ENCODE measurements at places on chromosomes 1 and 21.

DNA sequence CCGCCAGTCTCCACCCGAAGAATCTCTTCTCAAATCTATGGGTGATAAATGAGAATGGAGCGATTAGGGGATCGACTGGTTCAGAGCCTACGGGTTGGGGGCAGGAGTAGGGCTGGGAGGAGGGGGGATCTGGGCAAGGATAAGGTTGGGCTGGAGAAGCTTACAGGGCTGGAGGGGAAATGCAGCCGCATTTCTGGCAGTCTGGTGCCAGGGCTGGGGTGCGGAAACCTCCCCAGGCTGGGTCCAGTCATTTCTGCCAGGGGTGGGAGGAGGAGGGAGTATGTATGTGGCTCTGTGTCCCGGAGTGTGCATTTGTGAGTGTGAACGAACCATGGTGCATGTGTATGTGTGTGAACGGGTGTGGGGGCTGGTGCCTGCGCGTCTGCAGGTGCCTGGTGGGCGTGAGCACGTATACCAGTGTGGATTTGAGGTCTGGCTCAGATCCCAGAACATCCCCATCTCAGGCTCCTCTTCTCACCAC, 10.2 kb downstream of the C1orf216 start:
- no peak for DNase-seq

DNA sequence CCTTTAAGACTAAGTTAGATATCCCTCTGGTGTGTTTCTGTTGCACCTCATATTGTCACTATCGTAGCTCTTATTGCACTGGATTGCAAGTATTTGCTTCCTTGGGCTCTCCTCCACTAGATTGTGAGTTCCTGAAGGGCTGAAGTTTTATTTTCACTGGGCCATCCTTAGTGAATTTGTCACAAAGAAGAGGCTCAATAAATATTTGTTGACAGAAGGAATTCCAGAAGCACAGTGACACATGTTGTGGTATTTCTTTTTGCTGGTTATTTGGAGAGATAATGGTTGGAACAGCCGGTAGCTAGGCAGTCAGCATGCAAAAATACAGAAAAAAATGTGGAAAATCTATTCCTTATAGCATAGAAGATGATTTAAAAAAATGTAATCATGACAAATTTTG, 129.9 kb upstream of the ZRANB2 start:
- DNase-seq = no peak

- no peak for DNase-seq
Observed at GRCh38 chr1:67777440-67777839, 55.8 kb downstream of the GNG12 start.

GRCh38 chr1:5108740-5109139, 454.3 kb downstream of the AJAP1 start:
- DNase-seq = no peak

GRCh38 chr1:225747566-225747965, 30.1 kb upstream of the SRP9 start:
- no peak for DNase-seq

DNA sequence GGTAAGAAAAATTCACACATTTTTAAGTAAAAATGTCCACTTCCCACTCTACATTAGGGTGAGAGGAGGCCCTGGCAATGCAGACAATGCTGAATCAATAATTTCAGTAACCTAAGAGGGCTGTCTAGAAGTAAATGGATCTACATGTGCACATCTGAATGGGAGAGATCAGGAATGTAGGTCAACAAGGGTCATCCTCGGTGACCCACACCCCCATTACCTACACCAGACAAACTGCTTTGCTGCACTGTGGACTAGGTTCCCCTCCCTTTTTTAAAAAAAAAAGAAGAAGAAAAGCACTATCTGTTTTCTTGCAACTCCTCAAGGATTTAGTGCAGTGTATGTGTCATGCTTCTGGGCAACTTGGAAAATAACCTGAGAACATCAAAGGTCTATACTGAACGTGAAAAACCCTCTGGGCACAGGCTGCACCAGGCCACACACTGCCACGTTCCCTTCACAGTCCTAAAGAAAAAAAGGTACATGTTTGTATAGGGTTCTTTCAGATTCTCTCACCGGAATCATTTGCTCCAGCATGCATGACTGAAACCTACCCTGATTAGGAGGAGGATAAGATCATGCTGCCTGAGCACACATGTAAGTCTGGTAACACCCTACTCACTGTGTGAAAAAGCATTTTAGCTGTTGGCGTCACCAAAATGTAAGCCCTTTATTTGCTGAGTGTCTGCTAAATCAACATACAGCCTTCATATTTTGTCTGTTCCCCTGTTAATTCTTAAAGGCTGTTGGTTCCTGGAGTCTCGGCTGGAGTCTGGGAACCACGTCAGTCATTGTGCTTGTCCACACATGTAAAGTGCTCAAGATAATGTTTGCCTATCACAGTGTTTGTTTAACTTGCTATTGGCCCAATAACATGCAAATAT, 341.0 kb downstream of the SMYD3 start:
- no peak for DNase-seq

DNA sequence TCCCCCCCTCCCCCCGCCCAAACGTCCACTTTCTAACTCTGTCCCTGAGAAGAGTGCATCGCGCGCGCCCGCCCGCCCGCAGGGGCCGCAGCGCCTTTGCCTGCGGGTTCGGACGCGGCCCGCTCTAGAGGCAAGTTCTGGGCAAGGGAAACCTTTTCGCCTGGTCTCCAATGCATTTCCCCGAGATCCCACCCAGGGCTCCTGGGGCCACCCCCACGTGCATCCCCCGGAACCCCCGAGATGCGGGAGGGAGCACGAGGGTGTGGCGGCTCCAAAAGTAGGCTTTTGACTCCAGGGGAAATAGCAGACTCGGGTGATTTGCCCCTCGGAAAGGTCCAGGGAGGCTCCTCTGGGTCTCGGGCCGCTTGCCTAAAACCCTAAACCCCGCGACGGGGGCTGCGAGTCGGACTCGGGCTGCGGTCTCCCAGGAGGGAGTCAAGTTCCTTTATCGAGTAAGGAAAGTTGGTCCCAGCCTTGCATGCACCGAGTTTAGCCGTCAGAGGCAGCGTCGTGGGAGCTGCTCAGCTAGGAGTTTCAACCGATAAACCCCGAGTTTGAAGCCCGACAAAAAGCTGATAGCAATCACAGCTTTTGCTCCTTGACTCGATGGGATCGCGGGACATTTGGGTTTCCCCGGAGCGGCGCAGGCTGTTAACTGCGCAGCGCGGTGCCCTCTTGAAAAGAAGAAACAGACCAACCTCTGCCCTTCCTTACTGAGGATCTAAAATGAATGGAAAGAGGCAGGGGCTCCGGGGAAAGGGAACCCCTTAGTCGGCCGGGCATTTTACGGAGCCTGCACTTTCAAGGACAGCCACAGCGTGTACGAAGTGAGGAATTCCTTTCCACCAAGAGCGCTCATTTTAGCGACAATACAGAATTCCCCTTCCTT, 158.1 kb downstream of the RUNX1 start:
- peak; percentile 20 for DNase-seq

DNA sequence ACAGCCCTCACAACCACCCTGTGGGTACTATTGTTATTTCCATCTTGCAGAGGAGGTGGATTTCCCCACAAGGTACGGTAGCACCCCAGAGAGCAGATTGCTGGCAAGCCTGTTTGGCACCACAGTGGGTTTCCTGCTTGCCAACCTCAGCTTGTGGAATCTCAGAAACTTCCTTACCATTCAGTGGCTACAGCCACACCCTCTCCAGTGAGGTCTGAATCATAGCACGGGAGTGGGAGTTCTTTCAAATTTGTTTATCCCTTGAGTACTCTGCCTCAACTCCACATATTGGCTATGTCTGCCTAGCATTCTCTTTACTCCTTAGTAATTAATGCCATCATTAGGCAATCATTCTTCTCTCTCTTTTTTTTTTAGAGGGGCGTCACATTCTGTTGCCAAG, 162.1 kb downstream of the PTPRU start:
- no peak for DNase-seq

DNA sequence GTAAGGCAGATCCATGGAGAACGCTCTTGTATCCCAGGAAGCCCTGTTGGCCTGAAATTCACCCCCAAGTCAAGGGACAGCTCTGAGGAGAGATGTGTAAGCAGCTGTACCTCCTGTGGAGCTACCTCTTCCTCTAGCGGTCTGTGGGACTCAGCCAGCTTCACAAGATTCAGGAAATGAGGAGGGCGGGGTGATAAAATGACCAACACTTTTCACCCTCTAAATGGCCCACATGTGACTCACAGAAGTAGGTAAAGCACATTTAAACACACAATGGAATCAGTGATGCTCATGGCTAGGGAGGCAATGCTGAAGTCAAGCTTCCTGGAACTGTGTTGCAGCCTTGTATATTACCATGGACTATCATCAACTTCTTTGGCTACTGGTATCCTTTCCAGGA, at the start of gene SH2D1B:
TSS of gene SH2D1B (minus strand) at position 135 of the 400 bp plus-strand sequence. CDS start at position 15, 120 bp downstream.
- DNase-seq = no peak

DNA sequence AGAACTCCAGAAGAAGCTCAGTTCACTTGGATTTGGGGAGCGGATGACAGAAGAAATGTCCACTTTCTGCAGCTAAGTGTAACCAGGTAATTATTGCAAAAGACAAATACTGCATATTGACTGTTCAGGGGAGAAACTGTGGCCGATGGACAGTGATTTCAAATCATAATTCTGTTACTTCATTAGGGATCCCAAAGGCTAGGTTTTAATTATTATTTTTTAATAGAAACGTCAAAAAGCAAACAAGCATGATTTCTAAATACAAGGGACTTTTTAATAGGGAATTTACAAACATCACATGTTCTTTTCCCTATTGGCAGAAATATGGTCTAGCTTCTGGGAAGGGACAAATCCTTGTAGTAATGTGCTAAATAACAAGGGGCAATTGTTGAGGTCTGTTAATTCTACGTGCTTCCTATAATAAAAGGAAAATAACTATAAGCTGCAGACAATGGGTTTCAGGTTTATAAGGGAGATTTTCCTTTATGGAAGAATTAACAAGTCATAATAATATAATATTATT, 15.5 kb downstream of the DIPK1A start:
- no peak for DNase-seq

- no peak for DNase-seq
Observed at GRCh38 chr21:33821503-33822322, 93.9 kb downstream of the ATP5PO start.

GRCh38 chr1:147567594-147568381, 26.5 kb downstream of the BCL9 start:
- DNase-seq = no peak

DNA sequence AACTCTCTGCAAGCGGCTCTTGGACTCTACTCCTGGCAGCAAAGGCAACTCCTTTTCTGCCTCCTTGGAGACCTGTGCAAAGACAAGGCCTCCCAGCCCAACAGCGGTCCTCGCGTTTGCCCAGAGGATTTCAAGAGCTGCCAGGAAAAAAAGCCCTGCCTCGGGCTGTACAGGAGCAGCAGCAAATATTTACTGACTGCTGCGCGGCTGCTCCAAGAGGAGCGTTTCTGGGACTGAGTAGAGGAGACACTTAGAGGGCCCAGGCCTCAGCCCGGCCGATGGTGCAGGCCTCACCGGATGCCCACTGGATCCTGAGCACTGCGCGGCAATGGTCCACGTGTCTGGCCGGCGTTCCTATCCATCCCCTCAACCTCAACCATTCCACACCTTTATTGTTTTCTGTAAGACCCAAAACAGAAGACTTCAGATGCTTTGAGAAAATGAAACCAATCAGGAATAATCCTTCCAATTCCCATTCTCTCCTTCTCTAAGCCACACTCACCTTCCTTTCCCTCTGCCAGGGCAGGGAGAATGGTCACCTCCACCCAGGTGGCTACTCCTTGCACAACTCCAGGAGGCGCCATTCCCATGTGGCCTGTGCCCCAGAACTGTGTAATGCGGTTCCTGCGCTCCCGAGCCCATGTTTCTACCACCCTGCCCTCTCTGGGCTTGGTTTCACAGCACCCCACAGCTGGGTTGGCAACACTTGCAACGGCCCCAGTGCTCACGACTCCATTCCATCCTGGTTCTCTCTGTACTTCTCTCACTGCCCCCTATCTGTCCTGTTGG, 215.8 kb downstream of the TRABD2B start:
- no peak for DNase-seq

GRCh38 chr1:24957016-24957807, 27.1 kb upstream of the RUNX3 start:
- DNase-seq = no peak

- DNase-seq = no peak
Observed at GRCh38 chr1:21287905-21288514, 2.3 kb downstream of the ECE1 start.

GRCh38 chr1:43277116-43277876, 7.5 kb downstream of the TMEM125 start:
- no peak for DNase-seq

DNA sequence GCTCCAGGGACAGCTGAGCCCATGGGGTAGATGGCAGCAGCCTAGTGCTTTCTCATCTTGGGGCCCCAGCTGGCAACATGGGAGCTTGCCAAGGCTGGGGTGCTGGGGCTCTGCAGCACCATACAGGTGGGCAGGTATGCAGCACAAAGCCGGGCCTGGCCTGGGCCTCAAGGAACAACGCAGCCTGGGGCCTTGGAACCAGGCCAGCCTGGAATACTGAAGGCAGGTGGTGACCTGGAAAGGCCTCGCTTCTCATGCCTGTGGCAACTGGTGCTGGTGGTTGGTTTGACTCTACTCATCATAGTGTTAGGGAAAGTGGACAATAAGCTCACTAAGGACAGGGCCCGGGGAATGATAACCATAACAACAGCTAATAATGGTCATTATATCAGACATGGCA, 27.0 kb upstream of the SDHB start:
- DNase-seq = no peak

- DNase-seq = no peak
Observed at GRCh38 chr1:50570066-50570468, 146.8 kb upstream of the DMRTA2 start.
